Activated T-cell treated with anti-CD3 and anti-CD28 coated beads, Interleukin-2, amount 50 U/mL, for 48 hours (primary cell): ENCODE measurements at places on chromosomes 4 and X.

DNA sequence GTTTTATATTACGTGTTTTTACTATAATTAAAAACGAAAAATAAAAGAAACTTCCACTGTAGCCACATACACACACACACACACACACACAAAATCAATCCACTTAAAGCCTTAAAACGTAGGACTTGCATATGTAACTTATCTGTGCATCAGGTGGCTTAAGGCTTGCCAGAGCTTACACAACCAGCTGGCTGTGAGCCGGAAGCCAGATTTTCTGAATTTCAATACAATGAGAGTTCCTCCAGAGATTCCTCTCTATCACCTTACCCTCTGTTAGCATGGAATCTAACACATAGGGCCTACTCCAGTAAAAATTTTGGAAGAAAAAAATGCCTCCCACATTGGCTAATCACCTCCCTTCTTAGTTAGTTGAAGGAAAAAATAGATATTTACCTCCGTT lies 27.9 kb upstream of the SLITRK4 start:
- DNase-seq = no peak

- no peak for DNase-seq
Measured at GRCh38 chr4:110955748-110956147, 332.9 kb upstream of the PITX2 start.

DNA sequence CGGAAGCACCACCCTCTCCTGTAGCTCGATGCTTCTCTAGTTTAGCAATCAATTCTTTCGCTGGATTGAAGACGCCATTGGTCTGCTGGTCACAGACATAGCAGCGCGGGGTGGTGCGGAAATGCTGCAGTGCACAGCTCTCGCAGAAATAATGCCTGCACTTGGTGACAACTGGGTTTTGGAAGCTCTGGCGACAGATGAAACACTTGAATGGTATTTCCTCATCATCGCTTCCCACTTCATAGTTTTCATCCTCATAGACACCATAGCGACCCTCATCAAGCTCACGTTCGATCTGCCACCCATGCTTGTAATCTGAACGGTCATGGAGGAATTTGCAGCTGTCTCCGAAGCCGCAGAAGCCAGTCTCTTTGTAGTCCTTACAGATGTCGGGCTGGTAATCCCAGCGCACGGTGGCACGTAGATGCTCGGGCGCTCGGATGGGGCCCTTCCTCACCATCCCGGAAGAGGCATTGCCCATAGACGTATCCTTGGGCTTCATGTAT lies 854 bp downstream of the RNF113A start:
- peak; percentile 42 for DNase-seq

- DNase-seq = no peak
Measured at GRCh38 chr4:61336916-61337315, 136.8 kb downstream of the ADGRL3 start.

DNA sequence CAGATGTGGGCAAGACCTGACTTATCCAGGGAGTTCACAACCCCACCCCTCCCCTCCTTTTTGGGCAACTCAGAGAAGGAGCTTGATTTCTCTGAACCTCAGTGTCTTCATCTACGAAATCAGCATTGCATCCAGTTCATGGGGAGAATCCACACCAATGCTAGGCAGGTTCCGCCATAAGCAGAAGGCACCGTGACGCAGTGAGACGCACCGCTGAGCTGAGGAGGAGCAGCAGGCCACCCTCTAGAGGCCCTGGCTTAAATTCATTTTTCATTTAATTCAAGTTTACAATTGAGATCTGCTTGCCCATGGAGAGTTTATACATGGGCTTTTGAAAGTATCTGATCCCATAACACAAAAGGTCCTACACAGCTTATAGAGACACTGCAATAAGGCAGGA lies 55.7 kb downstream of the CPZ start:
- DNase-seq = no peak

GRCh38 chrX:152923599-152923998 lies 25.7 kb downstream of the ZNF185 start:
- no peak for DNase-seq

DNA sequence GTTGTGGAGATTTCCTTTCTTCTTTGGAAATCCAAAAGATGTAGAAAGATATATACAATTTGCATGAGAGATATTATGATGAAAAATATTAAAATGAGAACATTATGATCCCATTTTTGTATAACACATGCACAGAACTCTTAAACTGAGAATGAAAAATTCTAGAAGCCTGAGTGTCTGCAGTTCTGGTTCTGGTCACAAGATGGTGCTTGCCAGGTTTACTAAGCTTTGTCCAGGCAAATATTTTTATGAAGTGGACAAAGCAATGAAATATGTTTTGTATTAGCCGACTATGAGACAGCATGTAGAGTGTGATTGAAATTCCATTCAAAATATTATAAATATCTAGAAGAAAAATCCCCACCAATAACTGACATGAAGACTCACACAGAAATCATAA lies 2.2 kb downstream of the PWWP3B start:
- no peak for DNase-seq
